IPS-NIHi11 (cell line): ENCODE measurements at places on chromosomes 6 and 20.

DNA sequence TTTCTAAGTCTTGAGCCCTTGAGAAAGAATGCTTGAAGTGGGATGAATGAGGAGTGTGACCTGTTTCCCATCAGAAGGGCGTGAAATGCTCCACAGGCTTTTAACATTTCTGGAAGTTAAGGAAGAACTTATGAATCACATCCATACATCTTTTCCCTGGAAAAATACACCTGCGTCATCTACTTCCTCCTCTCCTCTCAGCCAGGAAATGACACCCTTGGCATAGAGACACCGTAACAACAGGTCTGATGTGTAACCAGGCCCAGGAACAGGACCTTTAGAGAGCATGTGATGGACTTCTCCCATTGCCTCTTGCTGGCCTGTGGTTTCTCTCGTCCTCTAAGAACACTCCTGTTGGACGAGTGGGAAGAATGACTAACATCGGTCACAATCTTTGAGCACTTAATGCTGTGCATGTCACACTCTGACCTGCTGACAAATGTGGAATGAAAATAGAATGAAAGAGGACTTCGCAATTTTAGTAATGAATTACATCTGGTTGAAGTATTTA, 28.5 kb upstream of the CITED2 start:
- no peak for DNase-seq

DNA sequence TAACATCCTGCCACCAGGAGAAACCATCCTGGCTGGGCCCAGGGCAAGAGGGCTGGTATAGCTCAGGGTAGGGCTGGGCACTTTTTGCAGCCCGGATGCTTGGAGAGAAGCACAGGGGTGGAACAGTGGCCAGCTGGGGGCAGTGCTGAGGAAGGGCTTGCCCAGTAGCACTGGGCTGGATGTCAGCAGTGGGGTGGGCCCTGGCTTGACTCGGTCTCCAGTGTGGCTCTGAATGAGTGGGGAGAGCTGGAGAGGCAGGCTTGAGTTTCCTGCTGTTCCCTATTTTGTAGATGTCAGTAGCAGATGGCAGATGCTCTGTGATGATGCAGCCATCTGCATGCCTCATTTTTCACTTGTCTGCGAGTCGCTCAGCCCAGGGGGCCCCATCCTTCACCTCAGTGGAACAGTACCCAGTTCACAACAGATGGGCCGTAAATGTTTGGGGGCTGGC, 56.3 kb upstream of the TULP1 start:
- peak; percentile 69 for DNase-seq

DNA sequence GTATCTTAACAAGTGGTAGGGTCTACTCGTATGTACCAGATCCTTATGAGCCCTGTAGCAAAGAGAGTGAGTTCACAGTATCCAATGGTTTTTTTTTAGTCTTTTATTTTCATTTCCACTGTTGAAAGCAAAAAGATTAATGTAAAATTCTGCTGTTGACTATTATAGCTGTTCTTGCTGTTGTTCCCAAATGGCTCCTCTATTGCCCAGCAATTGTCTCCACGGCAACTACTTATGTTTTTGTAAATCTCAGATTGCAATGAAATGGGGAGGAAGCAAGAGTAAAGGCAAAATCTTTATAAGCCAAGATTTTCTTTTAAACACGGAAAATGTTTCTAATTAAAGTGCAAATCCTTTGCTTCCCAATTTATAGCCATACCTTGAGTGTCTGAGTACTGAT, 406.1 kb downstream of the EPM2A start:
- no peak for DNase-seq

GRCh38 chr6:160417146-160417545, 69.0 kb downstream of the SLC22A3 start:
- no peak for DNase-seq

GRCh38 chr6:87100216-87100615, 5.3 kb upstream of the CGA start:
- DNase-seq = no peak

DNA sequence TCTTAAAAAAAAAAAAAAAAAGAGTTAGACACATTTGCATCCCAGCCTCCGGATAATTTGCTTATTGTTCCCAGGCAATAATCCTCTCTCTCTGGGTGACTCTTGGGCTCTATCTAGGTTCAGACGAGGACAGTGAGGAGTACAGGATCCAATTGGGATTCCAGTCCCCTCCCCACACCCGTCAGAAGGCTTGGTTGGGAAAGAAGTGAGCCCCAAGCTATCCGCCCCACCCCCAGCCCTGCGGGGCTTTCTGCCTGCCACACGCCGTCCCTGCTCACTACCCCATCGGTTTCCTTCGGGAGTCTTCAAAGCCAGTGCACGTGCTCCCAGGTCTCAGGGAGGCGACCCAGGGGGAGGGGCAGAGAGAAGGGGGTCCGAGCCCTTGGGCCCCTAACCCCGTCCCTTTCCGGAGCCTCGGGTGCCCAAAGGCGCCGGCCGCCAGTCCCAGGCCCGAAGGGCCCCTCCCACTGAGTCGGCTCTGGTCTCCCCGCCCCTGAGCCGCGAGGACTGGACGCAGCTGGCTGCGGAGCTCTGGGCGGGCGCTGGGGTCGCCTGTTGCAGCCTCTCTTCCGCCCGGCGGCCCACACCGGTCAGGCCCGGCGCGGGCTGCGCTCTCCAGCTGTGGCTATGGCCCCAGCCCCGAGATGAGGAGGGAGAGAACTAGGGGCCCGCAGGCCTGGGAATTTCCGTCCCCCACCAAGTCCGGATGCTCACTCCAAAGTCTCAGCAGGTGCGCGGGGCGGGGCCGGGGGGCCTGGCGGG, 2.5 kb downstream of the MYMX start:
- peak; percentile 80 for DNase-seq

- peak; percentile 21 for DNase-seq
These were observed 690 bp downstream of the IFNGR1 start for GRCh38 chr6:137218473-137218916.

- no peak for DNase-seq
These were observed 130.9 kb upstream of the PMEPA1 start for GRCh38 chr20:57840504-57841296.

- no peak for DNase-seq
These were observed 114.1 kb downstream of the GRM4 start for GRCh38 chr6:34031625-34032383.

GRCh38 chr6:33073431-33073871, at the start of gene HLA-DPA1:
Gene HLA-DPA1 (minus strand): TSS chr6:33073649.
- DNase-seq = peak; percentile 59

GRCh38 chr6:134813146-134813545, 136.8 kb downstream of the ALDH8A1 start:
- no peak for DNase-seq

- no peak for DNase-seq
These were observed 392 bp upstream of the SLC2A10 start for GRCh38 chr20:46709055-46709458.

GRCh38 chr6:9896806-9897205, 518.1 kb downstream of the TFAP2A start:
- DNase-seq = no peak

DNA sequence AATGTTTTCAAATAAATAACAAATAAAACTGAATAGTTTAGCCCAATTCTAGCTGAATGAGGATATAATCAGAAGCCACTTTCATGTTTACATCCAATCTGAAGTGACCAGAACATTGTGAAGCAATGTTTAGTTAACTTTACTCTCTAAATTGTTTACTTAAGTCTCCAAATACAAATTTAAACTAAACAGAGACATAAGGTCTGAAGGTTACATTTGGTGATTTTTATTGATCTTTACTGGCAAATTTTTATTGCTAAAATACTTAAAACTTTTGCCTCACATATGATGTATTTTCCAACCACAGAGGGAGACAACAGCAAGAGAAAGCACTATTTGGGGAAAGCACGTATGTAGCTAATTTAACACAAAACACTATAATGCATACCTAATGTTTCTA, 106.8 kb upstream of the THEMIS start:
- DNase-seq = no peak

GRCh38 chr6:39684790-39685488, 40.3 kb downstream of the KIF6 start:
- peak; percentile 18 for DNase-seq

GRCh38 chr6:20943922-20944321, 409.7 kb downstream of the CDKAL1 start:
- no peak for DNase-seq

DNA sequence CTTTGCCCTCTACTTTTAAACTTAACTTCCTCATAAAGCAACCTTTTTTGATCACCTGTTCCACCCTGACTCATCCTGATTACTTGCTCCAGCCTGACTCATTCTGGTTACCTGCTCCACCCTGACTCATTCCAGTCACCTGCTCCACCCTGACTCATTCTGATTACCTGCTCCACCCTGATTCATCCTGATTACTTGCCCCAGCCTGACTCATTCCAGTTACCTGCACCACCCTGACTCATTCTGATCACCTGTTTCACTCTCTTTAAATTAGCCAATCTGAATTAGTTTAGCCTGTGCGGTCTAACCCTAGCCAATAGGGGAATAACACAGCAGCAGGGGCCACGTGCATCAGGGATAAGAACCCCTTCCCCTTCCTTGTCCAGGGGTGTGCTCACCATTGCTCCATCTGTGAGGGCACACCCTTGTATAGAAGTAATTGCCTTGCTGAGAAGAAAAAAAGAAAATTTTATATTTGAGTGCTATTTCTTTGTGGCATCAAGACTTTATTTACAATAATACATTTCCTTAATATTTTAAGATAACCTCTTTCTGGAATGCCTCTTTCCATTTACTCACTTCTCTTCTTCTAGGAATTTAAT, 17.9 kb downstream of the HLA-G start:
- DNase-seq = no peak

DNA sequence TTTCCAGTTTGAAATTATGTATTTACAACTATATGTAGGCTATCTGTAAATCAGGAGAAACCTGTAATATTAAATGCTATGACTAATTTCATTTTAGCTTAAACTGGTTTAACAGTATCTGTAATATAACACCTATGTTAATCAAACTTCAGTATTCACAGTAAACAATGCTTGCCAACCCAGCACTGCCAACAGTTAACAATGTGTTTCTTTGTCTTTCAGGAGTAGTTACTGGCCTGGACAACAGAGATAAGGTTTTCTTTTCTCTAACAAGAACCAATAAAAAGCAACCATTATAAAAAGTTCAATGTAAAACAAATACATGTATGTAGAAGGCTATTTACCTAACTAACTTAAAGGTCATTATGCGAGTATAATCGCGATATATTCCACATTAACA, 158.8 kb downstream of the CDK19 start:
- peak; percentile 26 for DNase-seq

GRCh38 chr6:133705731-133706130, 183.2 kb upstream of the TCF21 start:
- no peak for DNase-seq

GRCh38 chr20:44692932-44693480, 22.2 kb upstream of the CCN5 start:
- DNase-seq = peak; percentile 45

DNA sequence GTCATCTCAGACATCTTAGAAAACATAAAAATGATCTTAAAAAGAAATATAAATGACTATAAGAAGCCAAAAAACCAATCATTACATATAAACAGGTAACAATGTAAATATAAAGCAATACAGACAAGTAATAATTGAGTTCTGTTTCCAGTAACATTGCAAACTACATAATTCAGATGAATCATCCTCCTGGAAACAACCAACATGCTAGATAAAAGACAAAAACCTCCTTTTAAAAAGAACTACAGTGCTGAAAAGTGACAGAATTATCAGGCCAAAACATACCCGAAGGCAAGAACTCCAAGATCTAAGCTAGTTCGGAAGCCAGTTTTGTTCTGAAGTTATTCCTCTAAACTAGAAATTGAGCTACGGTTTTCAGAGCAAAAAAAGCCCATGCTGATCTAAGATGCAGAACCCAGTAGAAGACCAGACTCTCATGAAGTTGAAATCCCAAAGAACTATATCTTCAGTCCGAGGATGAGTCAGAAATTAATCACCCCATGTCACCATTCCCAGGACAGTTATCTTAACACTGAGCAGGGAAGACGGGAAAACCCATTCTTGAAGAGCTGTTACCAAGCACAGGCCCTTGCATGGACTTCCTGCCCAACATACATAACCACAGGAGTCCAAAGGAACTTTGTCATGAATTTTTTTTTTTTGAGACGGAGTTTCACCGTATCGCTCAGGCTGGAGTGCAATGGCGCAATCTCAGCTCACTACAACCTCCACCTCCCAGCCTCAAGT, 9.8 kb downstream of the PGM3 start:
- DNase-seq = no peak

DNA sequence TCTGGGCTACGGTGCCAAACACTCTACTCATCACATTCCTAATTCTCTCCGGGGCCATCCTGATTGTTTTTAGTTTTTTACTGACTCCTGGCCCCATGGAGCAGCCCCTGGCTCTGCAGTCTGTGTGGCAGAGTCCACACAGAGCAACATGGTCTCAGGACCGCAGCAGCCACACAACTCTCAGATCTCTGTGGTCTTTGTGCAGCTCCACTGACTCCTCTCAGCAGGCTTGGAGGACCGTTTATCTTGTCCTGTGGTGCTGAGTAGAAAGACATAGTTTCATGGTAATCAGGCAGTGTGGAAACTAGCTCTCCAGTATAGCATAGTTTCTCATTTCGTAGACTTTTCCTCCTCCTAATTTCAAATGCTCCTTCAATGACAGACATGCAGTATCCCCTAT, 168.4 kb downstream of the EDN1 start:
- DNase-seq = no peak

- DNase-seq = no peak
These were observed 71.3 kb downstream of the EFHC1 start for GRCh38 chr6:52491203-52492069.

DNA sequence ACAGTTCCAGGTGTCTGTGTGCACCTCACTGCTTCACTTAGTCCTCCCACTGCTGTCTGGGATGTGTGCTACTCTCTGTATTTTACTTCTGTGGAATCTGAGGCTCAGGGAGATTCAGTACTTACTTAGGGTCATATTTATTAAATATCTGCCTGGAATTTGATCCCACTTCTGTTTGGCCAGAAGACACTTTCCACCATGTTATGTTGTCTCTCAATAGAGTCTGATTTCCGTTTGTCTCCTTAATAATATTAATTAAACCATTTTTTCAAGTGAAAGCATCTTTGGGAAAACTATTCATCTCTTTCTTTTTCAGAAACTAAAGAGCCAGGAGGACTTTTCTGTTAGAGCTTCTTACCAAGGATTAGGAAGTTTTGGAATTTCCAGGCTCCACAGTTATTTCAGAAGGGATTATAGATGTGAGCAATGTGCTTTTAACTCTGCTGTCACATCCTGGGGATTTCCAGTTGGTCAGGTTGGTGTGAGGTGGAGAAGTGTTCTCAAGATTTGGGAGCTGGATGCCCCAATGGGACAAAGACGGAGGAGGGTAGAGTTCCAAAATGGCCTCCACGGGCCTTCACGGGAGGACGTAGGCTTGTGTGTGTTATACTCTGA, 156.8 kb upstream of the RALGAPA2 start:
- no peak for DNase-seq

GRCh38 chr6:118408863-118409262, 139.2 kb upstream of the PLN start:
- no peak for DNase-seq

DNA sequence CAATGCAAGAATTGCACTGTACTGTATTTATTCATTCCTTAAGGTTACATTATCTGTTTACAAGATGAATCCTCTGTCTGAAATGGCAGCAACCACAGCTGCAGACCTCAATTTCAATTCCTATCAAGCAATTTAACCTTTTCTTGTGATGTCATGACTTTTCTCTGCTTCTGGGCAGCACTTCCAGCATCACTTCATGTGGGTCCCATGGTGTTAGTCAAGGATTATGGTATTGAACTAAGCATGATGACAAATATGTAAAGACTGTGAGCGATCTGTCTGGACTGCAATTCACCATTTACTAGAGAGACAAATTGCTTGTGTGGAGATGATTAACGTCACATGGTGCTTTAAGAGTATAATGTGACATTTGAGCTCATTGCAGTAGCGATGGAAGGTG, 90.5 kb upstream of the CCN2 start:
- no peak for DNase-seq

- DNase-seq = no peak
These were observed 58.5 kb upstream of the CEP85L start for GRCh38 chr6:118709859-118710350.
